Left lung (tissue), 14 donors: ENCODE measurements at places on chromosomes 2 and 18.

DNA sequence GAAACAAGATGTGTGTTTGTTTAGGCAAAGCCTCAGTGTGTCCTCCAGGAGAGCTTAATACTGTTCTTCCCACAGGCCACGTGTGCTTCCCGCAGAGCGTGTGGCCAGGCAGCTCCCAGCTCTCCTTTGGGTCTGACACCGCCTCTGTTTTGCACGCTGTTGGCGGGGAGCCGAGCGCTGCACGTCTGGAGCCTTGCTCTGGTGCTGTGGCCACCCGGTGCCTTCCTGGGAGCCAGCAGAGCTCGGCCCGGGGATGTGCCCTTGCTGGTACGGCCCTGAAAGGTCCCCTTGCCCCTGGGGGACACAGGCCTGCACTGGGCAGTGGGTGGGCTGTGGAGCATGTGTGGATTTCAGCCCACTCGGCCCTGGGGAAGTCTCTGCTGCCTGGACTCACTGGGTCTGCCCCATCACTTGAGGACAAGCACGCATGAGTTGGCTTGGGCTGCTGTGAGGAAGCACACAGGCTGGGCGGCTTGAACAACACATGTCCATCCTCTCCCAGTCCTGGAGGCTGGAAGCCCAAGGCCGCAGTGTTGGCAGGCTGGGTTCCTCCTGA, 160.7 kb upstream of the HDAC4 start:
- DNase-seq, result no peak

DNA sequence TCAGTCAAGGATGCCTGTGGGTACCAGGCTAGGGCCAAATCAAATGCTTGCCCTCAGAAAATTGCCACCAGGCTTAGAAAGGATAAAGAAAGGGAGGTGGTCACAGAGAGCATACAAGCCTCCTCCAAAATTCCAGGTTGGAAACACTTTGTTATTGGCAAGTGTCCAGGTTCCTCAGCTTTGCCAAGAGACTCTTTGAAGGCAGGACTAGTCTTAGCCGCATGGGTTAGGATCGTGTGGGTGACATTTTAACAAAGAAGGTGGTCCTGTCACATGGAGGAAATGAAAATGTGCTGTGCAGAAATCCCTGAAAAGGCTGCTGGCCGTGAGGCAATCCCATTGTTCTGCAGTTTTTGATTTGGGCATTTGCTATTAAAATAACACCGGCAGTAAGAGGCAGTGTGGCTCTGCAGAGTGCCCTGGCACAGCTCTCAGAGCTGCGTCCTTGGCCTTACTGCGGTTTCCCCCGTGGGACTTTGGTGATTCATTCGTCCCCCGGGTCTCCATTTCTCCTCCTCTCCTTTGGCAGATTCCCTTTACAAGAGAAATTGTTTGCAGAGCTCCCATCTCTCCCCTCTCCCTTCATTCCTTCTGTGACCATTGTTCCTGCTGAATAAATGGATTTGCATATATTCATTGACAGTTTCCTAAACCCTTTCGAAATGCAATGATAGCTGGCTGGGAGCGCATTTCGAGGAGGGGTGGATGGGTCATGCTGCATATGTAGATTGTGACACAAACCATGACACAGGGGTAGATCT, 187.3 kb downstream of the VAPA start:
- DNase-seq, result no peak

DNA sequence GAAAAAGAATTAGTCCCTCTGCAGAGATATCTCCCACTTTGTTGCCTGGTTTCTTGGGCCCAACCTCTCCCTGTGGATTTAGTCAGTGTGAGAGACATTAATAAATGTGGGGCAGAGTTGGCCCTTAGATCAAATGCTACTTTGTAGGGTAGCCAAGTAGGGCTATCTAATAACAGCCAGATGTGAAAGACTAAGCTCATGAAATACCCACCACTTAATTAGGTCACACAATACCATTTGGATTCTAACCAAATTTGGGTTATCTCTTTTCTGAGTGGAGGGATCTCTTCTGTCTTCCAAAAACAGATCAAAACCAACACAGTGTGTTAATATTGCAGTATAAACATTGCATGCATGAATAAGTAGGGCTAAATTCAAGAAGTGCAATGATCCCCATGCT, 626.8 kb upstream of the ZEB2 start:
- no peak for DNase-seq

- DNase-seq, result no peak
These were observed 57.4 kb downstream of the KCNE4 start for GRCh38 chr2:223109341-223109740.

GRCh38 chr2:14363137-14363536, 269.4 kb upstream of the LRATD1 start:
- no peak for DNase-seq

DNA sequence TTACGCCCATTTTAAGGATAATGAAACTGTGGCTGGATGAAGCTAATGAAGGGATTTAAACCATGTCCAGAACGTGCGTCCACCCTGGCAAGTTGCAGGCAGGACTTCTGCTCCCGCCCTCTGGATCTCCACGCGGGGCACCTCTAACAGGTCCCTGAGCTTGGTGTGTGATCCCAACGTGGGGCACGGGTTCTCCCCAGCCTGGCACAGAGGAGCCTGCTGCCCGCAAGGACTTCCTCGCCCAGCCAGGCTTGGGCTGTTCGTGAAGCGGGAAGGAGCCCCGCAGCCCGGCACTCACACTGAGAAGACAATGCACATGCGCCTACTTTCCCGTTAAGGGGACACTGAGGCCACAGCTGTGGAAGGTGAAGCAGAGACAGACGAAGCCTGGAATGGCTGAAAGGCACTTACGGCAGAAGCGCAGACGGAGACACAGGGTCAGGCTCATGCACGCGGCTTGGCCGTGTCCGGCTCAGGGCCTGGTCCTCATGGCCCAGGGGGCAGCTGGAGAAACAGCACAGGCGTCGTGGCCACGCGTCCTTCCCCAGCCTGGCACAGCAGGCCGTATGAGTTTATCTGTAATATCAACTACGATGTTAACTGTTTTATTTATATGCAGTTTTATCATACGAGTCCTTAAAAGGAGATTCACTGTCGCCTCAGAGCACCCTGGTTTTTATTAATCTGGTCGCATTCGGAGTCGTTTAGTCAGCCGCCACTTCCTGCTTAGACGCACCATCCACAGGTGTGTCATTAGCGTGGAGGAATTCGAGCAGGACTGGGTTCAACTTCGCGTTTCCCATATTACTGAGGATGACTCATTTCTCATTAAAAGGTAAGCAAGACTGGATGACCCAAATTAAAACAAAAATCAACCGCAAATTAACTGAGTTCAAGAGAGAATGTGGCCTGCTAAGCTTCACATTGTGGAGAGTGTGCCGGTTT, 835.9 kb downstream of the GALR1 start:
- no peak for DNase-seq

- no peak for DNase-seq
These were observed 435.2 kb downstream of the ARHGAP15 start for GRCh38 chr2:143564419-143564818.

- no peak for DNase-seq
These were observed 43.5 kb upstream of the ZNF397 start for GRCh38 chr18:35197296-35197695.

GRCh38 chr2:166881177-166881576, 7.1 kb upstream of the XIRP2 start:
- no peak for DNase-seq

GRCh38 chr2:142975239-142975638, 97.8 kb downstream of the KYNU start:
- DNase-seq, result no peak

- no peak for DNase-seq
These were observed 69.5 kb downstream of the ANTXR1 start for GRCh38 chr2:69082430-69082997.

GRCh38 chr2:69428981-69429380, 8.3 kb downstream of the NFU1 start:
- DNase-seq, result no peak

DNA sequence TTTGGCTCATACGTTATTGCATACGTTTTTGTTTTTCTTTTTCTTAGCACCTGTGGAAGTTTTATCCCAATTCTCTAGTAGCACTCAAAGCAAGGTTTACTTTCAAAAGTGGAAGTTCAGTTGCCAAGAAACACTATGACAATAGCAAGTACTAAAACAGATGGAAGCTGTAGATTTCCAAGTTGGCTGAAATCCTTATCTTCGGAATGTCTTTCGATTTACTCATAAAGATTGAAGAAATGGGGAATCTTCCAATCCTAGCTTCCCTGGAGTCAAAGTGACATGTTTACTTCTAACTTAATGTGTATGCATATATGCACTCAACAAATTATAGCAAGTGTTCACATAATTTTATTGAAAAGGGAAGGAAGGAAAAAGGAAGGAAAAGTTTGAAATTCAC, 307.4 kb downstream of the CTNNA2 start:
- DNase-seq, result peak; percentile 16

DNA sequence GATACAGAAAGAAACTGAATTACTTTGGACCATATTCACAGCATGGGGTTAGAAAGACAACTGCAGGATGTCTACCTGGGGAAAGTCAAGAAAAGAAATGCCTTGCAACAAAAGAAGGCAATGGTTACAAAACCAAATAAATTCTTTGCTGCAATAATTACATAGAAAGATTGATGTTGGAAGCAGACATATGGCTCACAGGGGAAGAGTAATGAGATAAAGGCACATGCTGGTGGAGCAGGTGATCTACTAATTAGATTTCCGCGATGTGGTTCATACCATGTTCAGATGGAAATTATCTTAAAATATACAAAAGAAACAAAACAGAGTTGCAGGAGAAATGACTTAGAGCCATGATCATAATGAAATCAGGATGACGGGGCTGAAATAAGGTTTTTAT, 718.8 kb upstream of the PKDCC start:
- no peak for DNase-seq

- no peak for DNase-seq
These were observed 198.0 kb downstream of the HDAC4 start for GRCh38 chr2:239202836-239203235.

- DNase-seq, result no peak
These were observed 32.7 kb upstream of the ABCA12 start for GRCh38 chr2:215171151-215171550.

DNA sequence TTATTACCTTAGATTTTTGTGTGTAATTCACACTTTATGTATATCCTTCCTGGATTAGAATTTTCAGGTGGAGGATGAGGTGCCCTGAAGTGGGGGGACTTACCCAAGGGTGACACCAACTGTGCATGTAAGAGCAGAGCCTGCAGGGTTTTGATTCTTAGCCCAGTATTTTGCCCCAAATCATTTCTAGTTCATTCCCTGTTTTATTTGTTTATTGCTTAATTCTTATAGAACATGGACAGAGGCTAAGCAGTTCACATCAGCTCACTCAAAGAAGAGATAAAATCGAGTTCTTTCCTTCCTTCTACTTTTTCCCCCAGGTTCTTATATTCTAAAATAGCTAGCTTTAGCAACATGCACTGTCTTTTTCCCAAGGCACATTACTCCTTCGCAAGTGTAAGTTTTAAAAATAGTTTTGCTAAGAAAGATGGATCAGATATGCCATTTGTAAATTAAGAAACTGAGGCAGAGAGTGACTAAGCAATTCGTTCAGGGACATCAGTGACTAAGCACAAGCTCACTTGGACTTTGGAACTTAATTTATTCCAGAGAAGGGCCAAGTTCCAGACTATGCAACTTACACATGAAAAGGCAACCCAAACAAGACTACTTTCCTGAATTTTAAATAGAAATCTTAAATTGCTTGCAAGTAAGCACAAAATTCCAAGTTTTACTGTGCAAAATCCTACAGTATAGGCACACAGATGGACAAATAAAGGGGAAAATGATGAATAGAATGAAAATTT, 427.9 kb upstream of the POU3F3 start:
- DNase-seq, result no peak

DNA sequence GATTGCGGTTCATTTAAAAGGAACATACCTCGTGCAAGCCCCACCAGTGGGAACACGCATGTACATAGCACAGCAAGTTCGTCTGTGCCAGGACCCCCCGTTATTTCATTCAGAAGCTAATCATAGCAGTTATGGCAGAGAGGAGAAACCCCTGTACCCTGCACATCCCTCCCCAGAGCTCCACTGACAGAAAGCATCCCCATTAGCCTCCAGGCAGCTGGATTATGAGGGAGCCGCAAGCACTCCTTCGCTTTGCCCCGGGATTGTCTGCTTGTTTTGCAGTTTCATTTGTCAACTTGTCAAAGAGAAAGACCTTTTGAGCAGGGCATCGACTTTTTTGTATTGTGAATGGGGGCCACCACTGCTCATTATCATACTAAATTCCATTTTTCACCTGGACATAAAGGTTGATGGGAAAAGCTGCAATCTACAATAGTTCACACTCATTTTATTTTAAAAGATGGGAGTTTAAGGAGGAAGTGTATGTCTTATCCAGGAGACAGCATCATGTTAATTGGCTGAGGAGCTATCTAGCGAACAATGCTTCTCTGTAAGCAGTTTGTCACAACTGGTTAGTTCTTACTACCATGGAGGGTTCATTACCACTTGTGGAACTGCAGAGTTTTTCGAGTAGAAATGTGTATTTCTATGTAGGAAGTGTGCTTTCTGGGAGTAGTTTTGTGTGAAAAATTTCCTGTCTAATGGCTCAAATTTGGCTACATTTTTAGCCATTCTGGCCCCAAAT, 255.3 kb downstream of the THSD7B start:
- no peak for DNase-seq

DNA sequence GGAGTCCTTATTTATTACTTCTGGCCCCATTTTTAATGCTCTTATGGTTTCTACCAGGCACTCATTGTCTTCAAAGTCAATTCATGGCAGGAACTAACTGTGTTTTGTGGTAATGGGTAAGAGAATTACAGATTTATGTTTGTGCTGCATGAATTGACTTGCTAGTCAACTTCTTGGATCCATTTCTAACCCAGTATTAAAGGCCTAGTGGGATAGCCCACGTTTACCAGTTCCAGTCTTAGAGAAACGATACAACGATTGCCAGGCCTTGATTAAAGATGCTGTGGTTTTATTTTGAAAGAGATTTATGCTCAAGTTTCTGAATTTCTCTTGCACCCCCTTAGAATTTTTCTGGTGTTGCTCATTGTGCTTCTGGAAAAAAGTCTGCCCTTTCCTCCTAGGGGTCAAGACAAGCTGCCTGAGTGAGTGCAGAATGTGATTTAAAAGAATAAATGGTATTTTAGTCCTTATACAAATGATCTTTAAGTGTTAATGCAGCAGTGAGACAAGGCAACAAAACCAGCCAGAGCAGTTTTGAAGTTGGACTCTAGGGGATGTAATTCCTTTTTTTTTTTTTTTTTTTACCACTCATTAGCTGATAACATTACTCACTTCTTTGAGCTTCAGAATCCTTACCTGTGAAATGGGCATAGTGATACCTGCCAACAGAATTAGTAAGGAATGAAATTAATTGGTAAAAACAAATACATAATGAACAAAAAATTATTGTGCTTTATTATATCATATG, 101.5 kb downstream of the ARHGAP15 start:
- no peak for DNase-seq

DNA sequence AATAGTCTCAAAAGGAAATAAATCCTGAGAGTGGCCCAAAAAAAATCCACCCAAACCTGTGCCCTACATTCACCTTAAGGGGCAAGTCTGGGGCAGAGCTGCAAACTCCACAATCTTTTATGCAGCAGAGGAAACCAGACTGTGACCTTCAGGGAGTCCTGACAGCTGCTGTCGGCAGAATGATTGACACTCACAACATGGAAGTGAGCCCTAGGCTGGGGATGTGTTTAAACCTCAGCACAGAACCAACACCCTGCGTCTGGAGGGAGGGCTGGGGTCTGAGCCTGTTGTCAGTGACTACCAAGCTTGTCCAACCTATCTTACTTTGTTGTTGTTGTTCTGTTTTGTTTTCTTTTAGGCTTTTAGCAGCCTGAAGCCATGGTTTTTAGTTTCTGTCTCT, 39.6 kb downstream of the CRACDL start:
- no peak for DNase-seq
